Thymus (tissue), 14 donors: ENCODE measurements at places on chromosomes 5 and 9. TPM values are rescaled to one million over a fixed set of nuclear protein-coding genes. Genes with fewer than 3 reads are reported as not detected.

- no peaks in the 10 kb centered on the region for H3K27me3 ChIP-seq
- H3K27ac ChIP-seq, result no peak overlapping the region
- no peaks in the 10 kb centered on the region for H3K4me1 ChIP-seq
- no peak for DNase-seq
- no peak overlapping the region for H3K4me3 ChIP-seq
- no peaks in the 10 kb centered on the region for H3K36me3 ChIP-seq
These were observed 18.9 kb upstream of the ANKRD55 start for GRCh38 chr5:56251918-56252553.

GRCh38 chr9:133656211-133657119 lies 20.3 kb downstream of the DBH start:
- no peak for DNase-seq
- H3K36me3 ChIP-seq, result no peaks in the 10 kb centered on the region
- H3K4me1 ChIP-seq, result peaks cover 5% of the 10 kb centered on the region
- peaks cover 86% of the 10 kb centered on the region for H3K27me3 ChIP-seq
- H3K27ac ChIP-seq, result peak overlapping the region; percentile 71
- peak overlapping the region; percentile 8 for H3K4me3 ChIP-seq

GRCh38 chr5:132070460-132071337 lies 2.9 kb upstream of the CSF2 start:
- no peak for DNase-seq
- no peak overlapping the region for H3K27ac ChIP-seq
- no peaks in the 10 kb centered on the region for H3K36me3 ChIP-seq
- H3K4me3 ChIP-seq, result no peak overlapping the region

GRCh38 chr5:151184316-151185042 lies 26.9 kb upstream of the ANXA6 start:
- peaks cover 59% of the 10 kb centered on the region for H3K36me3 ChIP-seq
- H3K4me1 ChIP-seq, result no peaks in the 10 kb centered on the region
- no peaks in the 10 kb centered on the region for H3K27me3 ChIP-seq
- H3K4me3 ChIP-seq, result no peak overlapping the region
- H3K27ac ChIP-seq, result no peak overlapping the region

DNA sequence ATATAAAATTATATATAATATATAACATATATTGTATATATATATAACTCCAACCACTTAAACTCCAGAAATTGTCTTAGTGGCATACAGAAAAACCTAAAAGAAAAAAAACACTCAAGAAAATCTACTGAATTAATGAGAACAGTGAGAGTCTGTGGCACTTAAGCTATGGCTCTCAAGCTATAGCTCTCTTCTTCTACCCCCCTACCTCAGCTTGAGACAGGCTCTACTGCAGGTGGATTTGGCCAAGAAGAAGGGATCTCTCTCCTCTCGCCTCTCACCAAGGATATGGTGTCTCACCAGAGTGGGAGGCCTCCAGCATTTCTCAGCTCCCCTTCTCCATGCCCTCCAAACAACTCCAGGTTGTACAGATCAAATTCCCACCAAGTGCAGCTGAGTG lies 64.5 kb upstream of the DAB2 start:
- no peak overlapping the region for H3K27ac ChIP-seq
- H3K4me1 ChIP-seq, result no peaks in the 10 kb centered on the region
- no peak overlapping the region for H3K4me3 ChIP-seq
- H3K27me3 ChIP-seq, result no peaks in the 10 kb centered on the region

- H3K4me3 ChIP-seq, result no peak overlapping the region
- no peak overlapping the region for H3K27ac ChIP-seq
- DNase-seq, result no peak
- no peaks in the 10 kb centered on the region for H3K4me1 ChIP-seq
- H3K36me3 ChIP-seq, result no peaks in the 10 kb centered on the region
These were observed 53.9 kb upstream of the AFAP1L1 start for GRCh38 chr5:149217803-149218155.

DNA sequence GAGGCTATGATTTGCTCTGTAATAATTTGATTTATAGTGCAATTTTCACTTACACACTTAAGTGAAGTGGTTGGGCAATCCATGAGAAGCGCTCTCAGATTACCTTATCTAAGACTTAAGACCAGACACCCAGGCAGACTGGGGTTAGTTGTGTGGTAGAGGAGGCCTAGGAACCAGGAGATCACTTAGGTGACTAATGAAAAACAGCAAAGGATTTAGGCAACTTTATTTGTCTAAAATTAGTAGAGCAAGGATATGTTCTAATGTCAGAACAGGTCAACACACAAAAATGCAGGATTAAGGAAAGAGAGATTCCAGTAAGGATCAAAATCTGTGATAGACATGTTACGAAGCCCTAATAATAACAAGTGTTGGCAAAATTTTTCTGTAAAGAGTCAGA lies 913.8 kb downstream of the TLE1 start:
- no peak overlapping the region for H3K4me3 ChIP-seq
- H3K36me3 ChIP-seq, result no peaks in the 10 kb centered on the region

GRCh38 chr5:36740259-36740898 lies 134.0 kb downstream of the SLC1A3 start:
- peaks cover 7% of the 10 kb centered on the region for H3K4me1 ChIP-seq
- DNase-seq, result no peak
- no peak overlapping the region for H3K27ac ChIP-seq
- H3K27me3 ChIP-seq, result peaks cover 10% of the 10 kb centered on the region
- H3K4me3 ChIP-seq, result no peak overlapping the region

GRCh38 chr9:128091571-128091970 lies 23.5 kb downstream of the SLC25A25 start:
- peaks cover 57% of the 10 kb centered on the region for H3K4me1 ChIP-seq
- no peaks in the 10 kb centered on the region for H3K27me3 ChIP-seq
- DNase-seq, result no peak

- H3K4me3 ChIP-seq, result no peak overlapping the region
- no peaks in the 10 kb centered on the region for H3K4me1 ChIP-seq
- DNase-seq, result no peak
These were observed 40.6 kb downstream of the FAM174A start for GRCh38 chr5:100575815-100576214.

DNA sequence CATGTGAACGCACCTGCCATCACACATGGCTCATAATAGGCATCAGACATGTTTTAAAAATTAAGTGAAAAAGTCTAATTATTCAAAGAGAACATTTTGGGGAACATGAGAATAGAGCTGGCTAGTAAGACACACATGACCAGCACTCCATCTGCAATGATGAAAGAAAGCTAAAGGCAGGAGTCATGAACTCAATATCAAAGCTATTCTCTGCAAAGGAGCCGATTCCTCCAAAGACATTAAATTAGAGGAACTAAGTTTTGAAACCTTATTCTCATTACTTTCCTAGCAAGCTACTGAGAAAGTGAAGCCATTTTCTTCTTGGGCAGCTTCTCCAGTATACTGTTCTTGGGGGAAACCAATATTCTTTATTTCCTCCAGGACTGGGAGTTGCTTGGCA lies 172.0 kb downstream of the CRB2 start:
- no peak overlapping the region for H3K27ac ChIP-seq
- no peak for DNase-seq

- H3K4me3 ChIP-seq, result peak overlapping the region; percentile 96
- peaks cover 4% of the 10 kb centered on the region for H3K4me1 ChIP-seq
- peak; percentile 82 for DNase-seq
- H3K27me3 ChIP-seq, result no peaks in the 10 kb centered on the region
- peak overlapping the region; percentile 99 for H3K27ac ChIP-seq
These were observed 861 bp downstream of the UBQLN1 start for GRCh38 chr9:83706676-83707517.

DNA sequence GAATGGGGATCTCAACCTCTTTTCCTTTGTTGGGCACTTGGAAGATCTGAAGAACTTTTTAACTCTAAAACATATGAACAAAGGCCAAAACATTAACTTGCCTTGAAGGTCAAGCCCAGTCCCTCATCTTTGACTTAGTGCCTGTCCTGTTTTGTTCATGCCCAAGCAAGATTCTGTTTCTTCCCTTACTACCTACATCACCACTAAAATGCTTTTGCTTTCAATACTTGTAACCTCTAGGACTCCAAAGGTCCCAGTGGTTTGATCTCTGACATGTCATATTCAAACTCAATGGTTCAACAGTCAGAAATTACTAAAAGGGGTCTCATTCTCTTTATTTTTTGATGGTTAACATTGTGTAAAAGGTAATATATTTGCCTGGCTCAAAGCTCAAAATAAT lies 24.0 kb downstream of the GLRX start:
- H3K4me3 ChIP-seq, result no peak overlapping the region
- no peaks in the 10 kb centered on the region for H3K27me3 ChIP-seq
- no peak overlapping the region for H3K27ac ChIP-seq
- peaks cover 4% of the 10 kb centered on the region for H3K4me1 ChIP-seq

DNA sequence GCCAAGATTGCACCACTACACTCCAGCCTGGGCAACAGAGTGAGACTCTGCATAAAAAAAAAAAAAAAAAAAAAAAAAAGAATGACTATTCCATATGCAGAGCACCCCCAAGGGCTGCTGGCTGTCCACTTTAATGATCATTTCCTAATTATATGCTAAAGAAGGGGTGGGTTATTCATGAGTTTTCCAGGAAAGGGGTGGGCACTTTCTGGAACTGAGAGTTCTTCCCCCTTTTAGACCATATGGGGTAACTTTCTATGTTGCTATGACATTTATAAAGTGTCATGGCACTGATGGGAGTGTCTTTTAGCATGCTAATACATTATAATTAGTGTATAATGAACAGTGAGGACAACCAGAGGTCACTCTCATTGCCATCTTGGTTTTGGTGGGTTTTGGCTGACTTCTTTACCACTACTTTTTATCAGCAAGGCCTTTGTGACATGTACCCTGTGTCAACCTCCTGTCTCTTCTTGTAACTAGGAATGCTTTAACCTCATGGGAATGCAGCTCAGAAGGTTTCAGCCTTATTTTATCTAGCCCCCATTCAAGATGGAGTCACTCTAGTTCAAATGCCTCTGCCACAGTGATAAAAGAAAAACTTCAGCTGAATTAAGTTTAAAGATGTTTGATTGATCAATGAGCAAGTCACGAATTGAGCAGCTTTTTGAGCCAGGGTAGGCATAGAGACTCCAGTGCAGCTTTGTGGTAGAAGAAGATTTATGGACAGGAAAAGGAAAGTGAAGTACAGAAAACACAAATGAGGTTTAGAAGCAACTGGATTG lies 7.1 kb upstream of the NANS start:
- H3K36me3 ChIP-seq, result peaks cover 2% of the 10 kb centered on the region
- no peak for DNase-seq
- H3K4me3 ChIP-seq, result no peak overlapping the region
- H3K27ac ChIP-seq, result no peak overlapping the region
- no peaks in the 10 kb centered on the region for H3K27me3 ChIP-seq

DNA sequence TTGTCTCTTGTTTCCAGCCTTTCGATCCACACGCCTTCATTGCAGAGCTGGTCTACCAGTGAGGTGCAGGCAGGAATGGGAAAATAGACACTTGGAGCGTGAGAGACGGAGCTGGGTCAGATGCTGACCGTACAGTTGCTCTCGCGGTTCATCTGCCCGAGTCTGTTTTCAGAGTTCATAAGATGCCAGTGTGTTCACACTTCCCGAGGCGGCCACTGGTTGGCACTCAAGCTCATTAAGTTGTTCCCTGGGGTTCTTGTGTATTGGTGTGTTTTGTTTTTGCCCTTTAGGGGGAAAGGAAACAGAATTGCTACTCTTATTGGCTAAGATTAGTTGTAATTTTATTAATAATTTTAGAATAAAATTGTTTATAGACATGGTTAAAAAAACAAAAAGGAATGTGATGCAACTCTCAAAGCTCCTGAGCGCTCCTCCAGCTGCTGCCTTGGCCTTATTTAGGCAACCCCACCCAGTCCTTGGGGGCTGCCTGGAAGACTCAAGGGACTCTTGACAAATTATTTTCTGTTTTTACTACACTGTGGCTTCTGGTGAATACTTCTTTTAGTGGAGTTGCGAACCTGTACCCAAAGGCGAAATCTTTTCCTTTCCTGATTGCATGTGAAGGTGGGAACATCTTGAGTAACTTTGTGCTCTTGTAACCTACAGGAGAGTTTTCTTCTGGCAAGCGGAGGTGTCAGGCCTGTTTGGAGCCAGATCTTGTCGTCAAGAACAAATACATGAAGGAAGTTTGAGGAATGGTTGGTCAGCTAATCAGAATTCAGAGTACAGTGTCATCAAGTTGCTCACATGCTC lies 146.1 kb downstream of the MAST4 start:
- no peak overlapping the region for H3K4me3 ChIP-seq
- H3K4me1 ChIP-seq, result no peaks in the 10 kb centered on the region
- no peak for DNase-seq
- no peaks in the 10 kb centered on the region for H3K36me3 ChIP-seq
- H3K27me3 ChIP-seq, result no peaks in the 10 kb centered on the region

DNA sequence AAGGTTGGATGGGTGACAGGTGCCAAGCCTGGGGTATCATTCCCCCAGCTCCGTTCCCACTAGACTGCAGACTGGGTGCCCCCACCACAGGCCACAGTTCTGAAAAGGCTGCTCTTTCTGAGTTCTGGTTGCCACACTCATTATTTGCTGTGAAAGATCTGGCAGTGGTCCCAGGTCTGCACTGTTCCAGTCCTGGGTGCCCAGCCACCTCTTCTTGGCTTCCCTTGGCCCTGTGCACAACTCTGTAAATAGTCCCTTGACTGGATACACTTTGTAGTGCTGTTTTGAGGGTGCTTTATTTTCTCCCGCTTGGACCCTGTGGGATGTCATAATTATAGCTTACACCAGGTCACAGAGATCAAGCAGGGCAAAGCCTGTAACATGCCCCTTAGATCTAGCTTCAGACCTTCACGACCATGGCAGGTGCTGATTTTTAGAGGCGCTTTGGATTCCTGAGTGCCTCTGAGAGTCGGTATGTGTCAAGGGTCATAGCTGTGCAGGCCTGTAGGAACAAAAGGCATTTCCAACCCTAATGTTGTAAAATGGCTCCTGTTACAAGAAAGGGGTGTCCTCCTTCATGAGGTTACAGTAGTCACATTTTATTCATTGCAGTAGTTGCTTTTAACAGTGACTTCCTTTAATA lies 344.9 kb downstream of the ICE1 start:
- H3K27ac ChIP-seq, result no peak overlapping the region
- no peaks in the 10 kb centered on the region for H3K36me3 ChIP-seq
- DNase-seq, result no peak
- H3K4me1 ChIP-seq, result no peaks in the 10 kb centered on the region

GRCh38 chr9:97510797-97511654 lies 9.6 kb downstream of the TMOD1 start:
- H3K27me3 ChIP-seq, result no peaks in the 10 kb centered on the region
- no peak overlapping the region for H3K27ac ChIP-seq
- H3K4me1 ChIP-seq, result no peaks in the 10 kb centered on the region
- no peak overlapping the region for H3K4me3 ChIP-seq
- DNase-seq, result no peak
- H3K36me3 ChIP-seq, result no peaks in the 10 kb centered on the region

DNA sequence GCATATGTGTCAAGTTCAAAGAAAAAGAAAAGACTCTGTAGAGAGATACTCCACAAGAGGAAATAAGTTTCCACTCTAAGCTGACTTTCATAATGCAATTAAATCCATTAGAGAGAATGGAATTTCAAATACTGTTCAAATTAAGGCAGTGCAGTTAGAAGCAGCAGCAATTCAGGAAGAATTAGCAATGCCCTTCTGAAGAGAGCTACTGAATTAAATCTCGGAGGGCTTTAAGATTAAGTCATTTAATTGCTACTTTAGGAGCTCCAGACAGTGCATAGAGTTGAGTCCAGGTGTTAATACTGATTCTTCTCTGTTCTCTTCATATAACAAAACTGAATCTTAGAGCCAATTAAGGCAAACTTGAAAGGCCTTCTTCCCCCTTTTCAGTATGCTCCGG lies 8.5 kb downstream of the CDH12 start:
- H3K27me3 ChIP-seq, result no peaks in the 10 kb centered on the region
- no peak overlapping the region for H3K27ac ChIP-seq
- H3K4me1 ChIP-seq, result no peaks in the 10 kb centered on the region
- DNase-seq, result no peak
- H3K4me3 ChIP-seq, result no peak overlapping the region

Gene CD72
- 6.8 TPM for total RNA-seq

Gene OGN
- 10.1 TPM for total RNA-seq

Gene GRXCR2
- total RNA-seq, result 0.05 TPM

Gene SLC36A2
- not detected for total RNA-seq

Gene SPAG8
- 3.1 TPM for total RNA-seq

Gene SPINK1
- 1.5 TPM for total RNA-seq

Gene ZNG1E
- total RNA-seq, result 33.1 TPM
